Sigmoid colon (tissue), 7 donors: ENCODE measurements at places on chromosomes 3 and 15. TPM values are rescaled to one million over a fixed set of nuclear protein-coding genes. Genes with fewer than 3 reads are reported as not detected.
A peak's percentile ranks its signal among the peaks of the same experiment; 100 is the strongest.

AMIGO3 gene
- total RNA-seq = 0.71 TPM

DNA sequence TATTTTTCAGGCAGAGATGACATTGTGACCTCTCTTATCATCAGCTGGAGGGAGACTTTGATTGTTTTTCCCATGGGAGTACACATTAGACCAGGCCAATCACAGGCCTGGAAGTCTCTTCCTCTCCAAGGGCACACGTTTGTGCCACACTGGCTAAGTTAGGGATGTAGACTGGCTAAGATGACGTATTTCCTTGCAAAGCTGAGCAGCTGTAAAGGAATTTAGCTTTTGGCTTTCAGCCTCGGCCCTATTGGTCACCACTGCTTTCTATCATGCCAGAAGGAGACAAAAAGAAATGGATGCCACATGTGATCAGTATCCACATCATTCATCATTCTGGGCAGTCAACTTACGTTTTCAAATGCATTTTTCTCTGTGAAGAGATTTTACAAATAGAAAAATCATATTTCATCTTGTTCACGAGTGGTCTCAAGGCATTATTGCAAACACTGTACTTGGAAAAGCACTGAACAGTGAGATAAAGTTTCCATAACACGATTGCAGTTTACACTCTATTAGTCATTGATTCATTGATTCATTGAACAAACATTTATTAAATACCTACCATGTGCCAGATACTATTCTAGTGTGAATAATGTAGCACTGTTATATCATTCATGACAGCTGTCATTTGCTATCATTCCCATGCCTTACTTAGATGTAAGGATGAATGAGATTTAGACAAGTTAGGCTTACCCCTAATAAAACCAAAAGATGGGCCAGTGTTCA, 27.0 kb upstream of the RNF7 start:
- H3K4me1 ChIP-seq = peaks cover 6% of the 10 kb centered on the region
- peak overlapping the region; percentile 28 for H3K27ac ChIP-seq
- no peaks in the 10 kb centered on the region for H3K36me3 ChIP-seq
- no peak for DNase-seq

GRCh38 chr3:194800002-194800401, 114.3 kb downstream of the FAM43A start:
- H3K27ac ChIP-seq = no peak overlapping the region
- H3K4me1 ChIP-seq = no peaks in the 10 kb centered on the region
- H3K27me3 ChIP-seq = no peaks in the 10 kb centered on the region

DNA sequence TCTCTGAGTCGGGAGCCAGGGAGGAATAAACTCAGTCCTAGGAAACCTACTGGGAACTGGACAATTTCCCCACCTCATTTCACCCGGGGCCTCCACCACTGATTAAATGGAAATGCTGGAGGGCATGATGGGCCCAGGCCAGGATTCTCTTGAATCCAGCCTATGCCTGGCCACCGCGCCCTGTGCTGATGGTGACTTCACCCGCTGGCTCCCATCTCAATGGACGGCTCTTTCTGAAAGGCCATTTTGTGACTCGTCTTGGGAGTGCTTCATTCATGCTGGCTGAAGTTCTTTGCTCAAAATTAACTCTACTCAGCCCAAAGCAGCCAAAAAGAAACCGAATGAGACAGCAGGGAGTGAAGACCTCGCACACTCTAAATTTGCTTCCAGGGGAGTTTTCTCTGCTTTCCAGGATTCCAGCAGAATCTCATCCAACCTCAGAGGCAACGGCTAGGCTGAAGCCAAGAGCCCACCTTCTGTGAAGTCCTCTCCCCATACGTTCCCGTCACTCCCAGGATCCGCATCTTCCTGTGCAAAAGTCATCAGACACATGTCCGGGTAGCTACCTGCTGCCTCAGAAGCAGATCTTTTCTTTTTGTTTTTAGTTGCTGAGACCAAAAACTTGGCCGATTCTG, 266.0 kb upstream of the ICE2 start:
- peaks cover 8% of the 10 kb centered on the region for H3K4me1 ChIP-seq
- peak; percentile 74 for DNase-seq
- H3K27ac ChIP-seq = peak overlapping the region; percentile 63
- H3K27me3 ChIP-seq = no peaks in the 10 kb centered on the region
- no peaks in the 10 kb centered on the region for H3K36me3 ChIP-seq
- no peak overlapping the region for H3K4me3 ChIP-seq

DNA sequence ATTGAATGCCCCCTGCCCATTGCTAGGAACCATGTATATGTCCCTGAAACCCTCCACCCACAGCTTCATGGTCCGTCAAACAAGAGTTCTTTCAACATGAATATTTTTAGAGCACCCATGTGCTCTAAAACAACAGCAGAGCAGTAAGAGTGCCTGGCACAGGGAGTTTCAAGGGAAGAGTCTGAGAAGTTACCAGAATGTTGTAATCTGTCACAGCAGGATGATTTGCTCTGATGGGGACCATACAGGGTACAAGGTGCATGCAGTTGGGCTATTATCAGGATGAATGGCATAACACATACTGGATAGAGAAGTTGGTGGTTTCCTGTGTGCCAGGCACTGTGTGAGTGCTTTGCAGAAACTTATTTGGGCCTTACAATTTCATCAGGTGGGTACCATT, 27.8 kb upstream of the FLNB start:
- peaks cover 12% of the 10 kb centered on the region for H3K4me1 ChIP-seq
- H3K36me3 ChIP-seq = no peaks in the 10 kb centered on the region
- no peak for DNase-seq
- H3K27me3 ChIP-seq = no peaks in the 10 kb centered on the region

RHCG gene
- not detected for total RNA-seq

DNA sequence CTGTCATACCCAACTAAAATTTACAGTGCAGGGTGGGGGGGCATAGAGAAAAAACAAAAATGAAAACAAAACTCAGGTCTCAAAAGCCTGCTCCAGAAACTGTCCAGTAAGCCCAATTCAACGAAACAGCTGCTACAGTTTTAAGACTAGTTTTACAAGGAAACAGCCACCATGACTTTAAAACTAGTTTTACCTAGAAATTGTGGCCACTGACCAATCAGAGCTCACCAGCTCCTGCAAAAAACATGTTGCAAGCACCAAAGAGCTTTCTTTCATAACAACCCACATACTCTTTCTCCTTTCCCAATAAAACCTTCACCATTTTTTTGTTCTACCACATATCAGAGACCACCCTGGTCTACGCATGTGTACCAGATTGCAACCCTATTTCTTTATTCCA, 7.3 kb upstream of the CFAP91 start:
- H3K27ac ChIP-seq = no peak overlapping the region
- H3K27me3 ChIP-seq = no peaks in the 10 kb centered on the region
- H3K4me3 ChIP-seq = no peak overlapping the region
- no peaks in the 10 kb centered on the region for H3K36me3 ChIP-seq

LDHAL6B gene
- total RNA-seq = not detected

DNA sequence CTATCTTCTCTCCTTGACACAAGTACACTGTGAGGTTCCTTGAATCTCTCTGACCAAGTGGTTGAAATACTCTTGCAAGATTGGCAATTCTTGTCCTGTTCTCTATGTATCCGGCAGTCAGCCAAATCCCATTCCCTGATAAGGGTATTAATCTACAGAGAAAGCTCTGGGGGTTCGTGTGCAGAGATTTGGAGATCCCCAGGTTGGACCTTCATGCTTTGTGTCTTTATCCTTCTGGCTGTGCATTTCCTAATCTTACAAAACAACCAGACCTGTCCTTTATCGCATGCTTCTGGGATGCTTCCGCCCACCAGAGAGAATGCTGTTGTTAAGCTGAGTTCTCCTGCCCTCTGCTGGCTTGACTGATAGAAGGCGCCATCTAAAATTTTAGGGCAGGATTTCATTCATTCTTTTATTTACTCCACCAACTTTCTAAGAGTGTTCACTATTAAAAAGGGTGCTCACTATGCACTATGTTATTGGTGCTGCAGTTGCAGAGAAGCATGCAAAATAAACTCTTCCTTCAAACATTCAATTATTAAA, 8.6 kb upstream of the SST start:
- no peak for DNase-seq
- no peaks in the 10 kb centered on the region for H3K27me3 ChIP-seq
- H3K27ac ChIP-seq = no peak overlapping the region
- no peaks in the 10 kb centered on the region for H3K36me3 ChIP-seq
- H3K4me3 ChIP-seq = no peak overlapping the region

GRCh38 chr3:60696428-60697125, 554.7 kb downstream of the FHIT start:
- H3K36me3 ChIP-seq = no peaks in the 10 kb centered on the region
- H3K27ac ChIP-seq = no peak overlapping the region
- no peak for DNase-seq
- no peaks in the 10 kb centered on the region for H3K4me1 ChIP-seq
- H3K4me3 ChIP-seq = no peak overlapping the region

DNA sequence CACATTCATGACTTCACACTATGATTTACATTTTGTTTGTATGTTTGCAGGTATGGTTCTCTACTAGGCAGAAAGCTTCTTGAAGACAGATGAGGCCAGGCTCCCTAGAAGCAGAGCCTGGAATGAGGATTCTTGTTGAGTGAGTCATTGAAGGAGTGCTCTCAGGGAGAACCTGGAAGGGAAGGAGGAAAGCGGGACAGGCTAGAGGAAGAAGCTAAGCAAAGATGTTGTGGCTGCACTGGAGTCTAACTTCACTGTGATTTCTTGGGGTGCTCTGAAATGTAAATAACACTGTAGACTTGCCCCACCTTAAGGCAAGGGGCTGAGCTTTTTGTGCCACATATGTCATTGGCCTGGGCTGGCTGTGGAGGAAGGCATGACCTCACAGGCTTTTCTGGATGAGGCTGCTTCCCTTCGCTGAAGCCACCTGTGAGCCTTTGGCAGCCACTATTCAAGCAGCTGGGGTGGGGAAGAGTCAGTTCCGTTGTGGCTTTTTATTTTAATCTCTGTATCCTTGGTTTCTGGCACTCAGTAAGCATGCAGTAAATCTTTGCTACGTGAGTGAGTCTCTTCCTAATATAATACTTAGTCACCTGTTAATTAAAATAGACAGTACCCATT, 307.3 kb downstream of the SV2B start:
- no peak for DNase-seq
- H3K27me3 ChIP-seq = no peaks in the 10 kb centered on the region
- H3K36me3 ChIP-seq = no peaks in the 10 kb centered on the region
- peaks cover 8% of the 10 kb centered on the region for H3K4me1 ChIP-seq

GRCh38 chr3:129432036-129432435, 3.6 kb upstream of the EFCAB12 start:
- no peak for DNase-seq
- H3K27me3 ChIP-seq = no peaks in the 10 kb centered on the region
- peaks cover 20% of the 10 kb centered on the region for H3K36me3 ChIP-seq
- no peak overlapping the region for H3K4me3 ChIP-seq
- no peaks in the 10 kb centered on the region for H3K4me1 ChIP-seq
- H3K27ac ChIP-seq = no peak overlapping the region

APOD gene
- 23.5 TPM for total RNA-seq

- no peak overlapping the region for H3K4me3 ChIP-seq
- H3K36me3 ChIP-seq = peaks cover 17% of the 10 kb centered on the region
- H3K27me3 ChIP-seq = no peaks in the 10 kb centered on the region
- no peak overlapping the region for H3K27ac ChIP-seq
These were observed 16.3 kb downstream of the SNAPC5 start for GRCh38 chr15:66481107-66481856.

- H3K4me3 ChIP-seq = no peak overlapping the region
- H3K4me1 ChIP-seq = no peaks in the 10 kb centered on the region
- H3K36me3 ChIP-seq = no peaks in the 10 kb centered on the region
- H3K27me3 ChIP-seq = no peaks in the 10 kb centered on the region
- DNase-seq = no peak
These were observed 277.1 kb upstream of the GBE1 start for GRCh38 chr3:82038556-82038955.

- no peaks in the 10 kb centered on the region for H3K27me3 ChIP-seq
- H3K4me1 ChIP-seq = no peaks in the 10 kb centered on the region
- no peak for DNase-seq
These were observed 283.7 kb upstream of the GBE1 start for GRCh38 chr3:82044930-82045705.

DNA sequence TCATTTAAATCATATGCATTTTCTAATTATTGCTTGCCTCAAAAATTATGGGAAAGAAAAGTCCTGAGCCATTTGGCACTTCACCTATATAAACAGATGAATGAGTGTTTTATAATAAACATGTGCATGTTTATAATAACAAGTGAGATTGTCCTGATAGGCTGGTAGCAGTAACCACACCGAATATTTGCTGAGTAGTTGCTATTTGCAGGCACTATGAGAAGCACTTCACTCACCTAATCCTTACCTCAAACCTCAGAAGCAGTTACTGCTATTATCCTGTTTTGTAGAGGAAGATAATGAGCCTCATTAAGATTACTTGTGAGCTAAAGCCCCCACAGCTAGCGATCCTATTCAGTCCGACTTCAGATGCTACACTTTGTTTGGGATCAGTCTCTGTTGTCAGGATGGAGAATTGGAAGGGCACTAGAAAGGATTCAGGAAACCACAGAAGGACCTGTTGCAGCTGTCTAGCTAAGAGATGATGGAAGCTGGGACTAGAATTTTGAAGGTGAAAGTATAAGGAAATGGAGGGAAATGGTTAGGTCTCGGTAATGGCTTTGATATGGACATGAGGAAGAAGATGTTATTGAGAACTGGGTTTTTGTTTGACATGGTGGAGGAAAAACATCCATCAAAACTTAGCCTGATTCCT, 28.4 kb upstream of the MAGI1 start:
- H3K27me3 ChIP-seq = no peaks in the 10 kb centered on the region
- H3K36me3 ChIP-seq = no peaks in the 10 kb centered on the region
- H3K4me1 ChIP-seq = no peaks in the 10 kb centered on the region
- no peak overlapping the region for H3K4me3 ChIP-seq

GRCh38 chr15:68646156-68646555, 67.4 kb downstream of the CORO2B start:
- no peaks in the 10 kb centered on the region for H3K27me3 ChIP-seq
- DNase-seq = peak; percentile 60
- H3K36me3 ChIP-seq = no peaks in the 10 kb centered on the region
- no peak overlapping the region for H3K27ac ChIP-seq

GPR62 gene
- total RNA-seq = 1.1 TPM

- DNase-seq = no peak
- no peaks in the 10 kb centered on the region for H3K27me3 ChIP-seq
- no peaks in the 10 kb centered on the region for H3K36me3 ChIP-seq
- H3K4me3 ChIP-seq = no peak within 1 kb of the TSS
These were observed at the start of gene CSTA for GRCh38 chr3:122324871-122325323. Gene CSTA (plus strand): TSS chr3:122325248. CDS start chr3:122325293, 45 bp downstream.

- no peaks in the 10 kb centered on the region for H3K36me3 ChIP-seq
- no peak overlapping the region for H3K4me3 ChIP-seq
- H3K4me1 ChIP-seq = no peaks in the 10 kb centered on the region
- no peaks in the 10 kb centered on the region for H3K27me3 ChIP-seq
These were observed 43.0 kb downstream of the CGNL1 start for GRCh38 chr15:57419335-57419734.

FSIP1 gene
- total RNA-seq = 1.4 TPM

ITIH1 gene
- not detected for total RNA-seq

CCR8 gene
- not detected for total RNA-seq

- H3K36me3 ChIP-seq = no peaks in the 10 kb centered on the region
- H3K4me3 ChIP-seq = no peak overlapping the region
- no peak for DNase-seq
- H3K27me3 ChIP-seq = no peaks in the 10 kb centered on the region
- H3K4me1 ChIP-seq = no peaks in the 10 kb centered on the region
These were observed 116.5 kb downstream of the NEK10 start for GRCh38 chr3:27252646-27253045.
